ENCODE measurements at places on chromosomes 1 and 21. TPM values are rescaled to one million over a fixed set of nuclear protein-coding genes. Genes with fewer than 3 reads are reported as not detected.

DNA sequence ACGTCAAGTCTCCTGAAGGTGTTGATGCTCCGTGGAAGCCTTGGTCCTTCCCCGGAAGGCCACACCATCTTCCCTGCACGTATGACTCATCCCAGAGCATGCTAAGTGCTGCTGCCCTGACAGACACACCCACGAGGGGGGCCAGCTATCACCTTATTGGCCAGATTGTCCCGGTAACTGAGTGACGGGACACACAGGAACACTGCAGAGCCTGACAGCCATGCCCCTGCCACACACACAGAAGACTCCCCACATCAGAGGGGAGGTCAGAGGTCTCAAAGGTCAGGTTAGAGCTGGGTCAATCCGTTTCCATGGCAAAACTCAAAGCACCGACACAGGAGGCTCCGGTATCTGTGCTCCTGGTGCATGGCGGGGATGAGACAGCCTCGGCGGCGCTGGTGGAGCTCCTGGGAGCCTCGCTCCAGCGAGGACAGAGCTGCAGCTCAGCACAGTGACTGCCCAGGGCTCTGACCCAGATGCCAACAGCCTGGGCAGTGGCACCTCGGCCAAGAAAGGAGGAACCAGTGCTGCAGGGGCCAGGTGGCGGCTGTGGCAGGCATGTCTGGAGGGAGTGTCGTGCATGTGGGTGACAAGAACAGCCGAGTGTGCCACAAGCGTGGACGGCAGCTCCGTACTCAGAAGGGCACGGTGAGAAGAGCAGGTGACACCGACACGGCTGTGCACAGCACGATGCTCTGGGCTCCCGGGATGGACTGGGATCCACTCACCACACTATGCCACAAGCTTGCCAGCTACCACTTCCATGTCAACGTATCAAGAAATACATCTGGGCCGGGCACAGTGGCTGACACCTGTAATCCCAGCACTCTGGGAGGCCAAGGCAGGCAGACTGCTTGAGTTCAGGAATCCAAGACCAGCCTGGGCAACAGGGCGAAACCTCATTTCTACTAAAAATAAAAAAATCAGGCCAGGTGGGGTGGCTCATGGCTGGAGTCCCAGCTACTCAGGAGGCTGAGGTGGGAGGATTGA is 14.8 kb upstream of the TMEM240 start:
- no peak for DNase-seq

GRCh38 chr1:211068976-211069375 is 65.0 kb downstream of the KCNH1 start:
- no peak for DNase-seq

GRCh38 chr21:34276711-34277425 is 86.9 kb upstream of the KCNE2 start:
- no peak for DNase-seq

DNA sequence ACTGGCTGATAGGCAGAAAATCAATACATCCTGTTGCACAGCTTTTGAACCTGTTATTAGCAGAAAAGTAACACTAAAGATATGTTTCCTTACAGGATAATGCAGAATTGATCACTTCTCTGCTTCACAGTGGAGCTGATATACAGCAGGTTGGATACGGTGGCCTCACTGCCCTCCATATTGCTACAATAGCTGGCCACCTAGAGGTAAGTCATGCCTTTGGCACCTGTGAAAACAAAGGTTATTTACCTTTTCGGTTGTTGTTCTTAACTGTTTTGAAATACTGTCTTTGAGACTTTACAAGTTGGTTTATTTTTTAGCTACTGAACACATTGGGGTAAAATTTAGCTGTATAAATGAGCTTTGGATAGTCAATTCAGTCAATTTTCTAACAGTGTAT is 36.3 kb downstream of the TNNI3K start:
- DNase-seq, result no peak

- DNase-seq, result no peak
Observed at GRCh38 chr1:166956872-166957271, 18.5 kb downstream of the ILDR2 start.

DNA sequence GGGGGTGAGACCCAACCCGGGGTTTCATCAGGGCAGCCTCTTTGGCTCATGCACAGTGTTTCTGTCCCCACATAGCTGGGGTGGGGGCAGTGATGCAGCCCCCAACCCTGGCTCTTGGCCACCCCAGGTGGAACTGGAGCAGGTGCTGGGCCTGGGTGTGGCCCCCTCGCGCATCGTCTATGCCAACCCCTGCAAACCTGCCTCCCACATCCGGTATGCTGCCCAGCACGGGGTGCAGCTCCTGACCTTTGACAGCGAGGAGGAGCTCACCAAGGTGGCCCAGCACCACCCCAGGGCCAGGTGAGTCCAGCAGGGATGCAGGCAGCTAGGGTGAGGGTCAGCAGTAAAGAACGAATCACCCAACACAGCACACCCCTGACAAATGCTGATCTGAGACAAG is 72.3 kb upstream of the TINAGL1 start:
- no peak for DNase-seq

- peak; percentile 99 for DNase-seq
Observed at GRCh38 chr1:8817412-8818324, at the start of gene RERE. TSS of gene RERE (minus strand) at chr1:8817640.

DNA sequence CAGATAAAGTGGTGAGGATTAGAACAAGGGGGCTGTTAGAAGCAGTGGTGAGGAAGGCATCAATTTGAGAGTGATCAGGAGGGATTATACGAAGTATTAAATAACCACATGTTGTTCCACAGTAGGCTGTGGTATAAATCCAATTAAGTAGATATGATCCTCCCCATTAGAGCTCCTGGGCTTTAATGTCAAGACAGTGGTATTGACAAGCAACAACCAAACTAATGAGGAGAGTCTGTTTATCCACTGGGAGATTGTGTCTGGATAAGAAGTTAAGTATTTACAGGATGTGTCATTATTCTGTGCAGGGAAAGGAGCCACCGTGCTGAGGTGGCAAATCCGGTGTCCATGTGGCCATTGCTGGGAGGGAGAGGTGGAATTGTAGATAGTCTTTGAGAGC is 5.8 kb downstream of the ACTN2 start:
- no peak for DNase-seq

- DNase-seq, result no peak
Observed at GRCh38 chr1:11682799-11683198, 1.9 kb upstream of the MAD2L2 start.

DNA sequence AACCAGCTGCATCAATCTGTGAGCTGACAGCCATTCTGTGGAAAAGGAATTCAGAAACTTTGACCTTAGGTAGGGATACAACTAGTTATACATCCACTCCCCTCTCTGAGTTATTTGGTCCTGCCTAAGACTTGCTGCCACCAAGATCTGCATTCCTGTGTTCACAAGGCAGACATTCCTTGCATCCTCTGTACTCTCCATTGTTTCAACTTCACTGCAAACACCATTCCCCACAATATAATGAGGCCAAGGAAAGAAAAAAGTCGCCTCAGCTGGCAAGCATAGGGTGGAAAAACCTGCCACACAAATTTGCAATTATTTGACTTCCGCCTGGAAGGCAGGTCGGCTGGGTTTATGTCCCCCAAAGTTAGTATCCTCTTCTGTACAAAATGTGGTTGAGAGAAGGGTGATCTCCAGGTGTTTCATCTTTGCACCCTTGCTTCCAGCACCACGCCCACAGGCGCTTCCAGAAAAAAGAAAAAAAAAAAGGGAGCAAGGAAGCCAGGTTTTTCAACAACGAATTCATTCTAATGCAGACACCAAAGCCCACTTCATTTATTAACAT is 676 bp upstream of the CTTNBP2NL start:
- no peak for DNase-seq

GRCh38 chr1:26771643-26772321 is 16.0 kb upstream of the PIGV start:
- no peak for DNase-seq

ENAH gene
- polyA plus RNA-seq, result 0.83 TPM

PTAFR gene
- 2.2 TPM for polyA plus RNA-seq

ARTN gene
- polyA plus RNA-seq, result not detected

NBPF4 gene
- polyA plus RNA-seq, result not detected

S100A16 gene
- not detected for polyA plus RNA-seq

ZNF593OS gene
- polyA plus RNA-seq, result 2.3 TPM

FCGR3A gene
- polyA plus RNA-seq, result 0.67 TPM

CHI3L2 gene
- 73.9 TPM for polyA plus RNA-seq
